ENCODE measurements at places on chromosomes 5 and 9.
A peak's percentile ranks its signal among the peaks of the same experiment; 100 is the strongest.

- no peak for DNase-seq
Measured at GRCh38 chr9:69386651-69387050, 61.6 kb downstream of the ENTREP1 start.

DNA sequence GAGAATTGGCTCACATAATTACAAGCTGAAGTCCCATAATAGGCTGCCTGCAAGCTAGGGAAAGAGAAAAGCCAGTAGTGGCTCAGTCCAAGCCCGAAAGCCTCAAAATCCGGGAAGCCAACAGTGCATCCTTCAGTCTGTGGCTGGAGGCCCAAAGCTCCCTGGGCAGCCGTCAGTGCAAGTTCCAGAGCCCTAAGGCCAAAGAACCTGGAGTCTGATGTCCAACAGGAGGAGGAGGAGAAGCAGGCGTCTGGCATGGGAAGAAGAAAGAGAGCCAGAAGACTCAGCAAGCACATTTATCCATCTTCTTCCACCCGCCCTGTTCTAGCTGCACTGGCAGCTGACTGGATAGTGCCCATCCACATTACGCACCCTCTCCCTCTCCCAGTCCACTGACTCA is 213.4 kb downstream of the GAS1 start:
- DNase-seq: no peak

- no peak for DNase-seq
Measured at GRCh38 chr5:43376496-43377140, 35.6 kb downstream of the CCL28 start.

- DNase-seq: no peak
Measured at GRCh38 chr9:120592210-120592609, 12.2 kb upstream of the CDK5RAP2 start.

DNA sequence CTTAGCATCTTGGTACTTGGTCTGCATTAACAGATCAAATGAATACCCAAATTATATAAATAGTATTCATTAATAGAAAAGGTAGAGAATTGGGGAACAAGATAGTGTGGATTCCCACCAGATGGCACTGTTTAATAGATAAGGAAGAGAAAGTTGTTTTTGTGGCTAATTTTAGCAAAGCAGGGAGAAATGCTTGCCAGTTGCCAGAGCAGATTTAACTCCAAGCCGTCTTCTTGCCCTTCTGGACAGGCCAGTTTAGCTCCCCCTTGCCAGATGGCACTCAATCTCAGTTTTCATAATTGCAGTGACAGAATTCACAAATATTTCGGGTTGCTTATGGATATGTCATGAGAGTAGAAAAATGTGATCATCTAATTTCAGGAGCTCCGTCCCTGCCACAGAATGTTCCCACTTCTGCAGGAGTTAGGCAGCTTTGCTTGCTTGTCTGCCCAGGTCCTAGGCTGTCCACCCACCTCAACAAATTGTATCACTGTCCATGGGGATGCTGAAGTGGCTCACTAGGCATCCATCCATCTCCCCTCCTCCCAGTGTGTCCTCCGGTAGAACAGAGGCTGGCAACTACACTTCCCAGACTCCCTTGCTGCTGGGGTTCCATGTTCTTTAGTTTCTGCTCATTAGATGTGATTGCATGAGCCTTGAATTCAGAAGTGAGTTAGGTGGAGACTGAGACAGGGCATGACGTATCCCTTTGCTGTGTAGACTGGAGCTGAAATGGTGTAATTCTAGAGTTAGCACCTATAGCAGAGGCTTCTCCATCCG is 11.8 kb upstream of the HEXB start:
- DNase-seq: peak; percentile 56

GRCh38 chr5:172721455-172722326 is 49.3 kb downstream of the DUSP1 start:
- no peak for DNase-seq

GRCh38 chr5:168770036-168770498 is 190.9 kb upstream of the PANK3 start:
- no peak for DNase-seq

- no peak for DNase-seq
Measured at GRCh38 chr9:136757328-136757727, 715 bp downstream of the LCN8 start.

DNA sequence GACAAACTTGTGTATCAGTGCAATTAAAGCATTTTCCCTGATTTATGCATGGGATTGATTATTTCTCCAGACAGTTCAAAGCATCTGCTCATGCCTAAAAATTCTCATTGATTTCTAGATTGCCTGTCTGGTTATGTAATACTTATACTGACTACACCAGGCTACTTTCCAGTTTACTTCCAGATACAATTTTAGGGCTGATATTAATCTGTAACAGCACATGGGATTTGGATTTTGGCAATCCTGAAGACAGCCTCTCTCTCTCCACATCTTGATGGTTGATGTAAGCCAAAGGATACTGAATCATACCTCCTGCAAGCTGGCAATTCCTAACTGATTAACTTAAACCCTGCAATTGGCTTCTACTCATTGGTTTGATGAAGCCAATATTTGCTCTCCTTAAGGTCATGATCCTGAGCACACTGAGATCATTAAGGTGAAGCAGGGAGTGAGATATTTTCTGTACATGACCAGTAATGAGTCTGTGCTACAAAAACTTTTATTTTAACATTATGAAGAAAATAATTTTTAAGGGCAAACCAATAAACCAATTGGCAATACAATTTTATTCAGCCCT is 25.7 kb upstream of the FBXL7 start:
- DNase-seq: no peak

DNA sequence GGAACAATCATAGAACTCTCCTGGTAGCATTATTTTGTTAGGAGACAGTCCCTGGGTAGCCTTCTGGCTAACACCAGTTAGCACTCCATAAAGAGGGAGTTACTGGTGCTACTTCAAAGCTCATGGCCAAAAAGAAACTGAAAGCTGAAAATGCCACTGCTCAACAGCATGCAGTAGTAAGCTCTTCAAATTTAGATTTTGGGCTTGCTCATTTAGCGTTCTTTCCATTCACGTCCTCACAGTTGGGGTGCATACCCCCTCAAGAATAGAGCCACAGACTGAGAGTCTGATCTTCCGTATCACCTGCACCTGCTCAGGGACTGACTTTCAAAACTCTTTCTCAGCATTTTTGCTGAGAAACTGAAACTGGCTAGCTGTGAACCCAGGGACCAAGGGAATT is 24.7 kb downstream of the NTRK2 start:
- no peak for DNase-seq

- no peak for DNase-seq
Measured at GRCh38 chr9:34492051-34492450, 30.7 kb downstream of the ENHO start.

DNA sequence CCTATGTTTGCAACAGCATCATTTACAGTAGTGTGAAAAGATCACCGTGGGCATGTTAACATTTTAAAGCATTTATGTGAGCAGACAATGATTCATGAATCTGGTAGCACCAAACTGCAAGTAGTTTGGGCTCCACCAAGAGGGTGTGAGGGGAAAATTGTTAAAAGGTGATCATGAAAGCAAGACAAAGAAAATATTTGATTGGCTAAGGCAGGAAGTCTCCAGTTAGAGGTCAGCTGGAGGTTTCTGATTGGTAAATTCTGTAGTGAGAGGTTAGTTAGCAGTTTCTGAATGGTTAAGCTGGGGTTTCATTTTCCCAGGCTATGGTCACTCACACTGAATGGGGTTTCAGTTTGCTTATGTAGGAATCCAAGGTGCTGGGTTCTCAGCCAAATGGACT is 13.5 kb upstream of the DRD1 start:
- no peak for DNase-seq

GRCh38 chr9:2419347-2419746 is 202.2 kb upstream of the VLDLR start:
- no peak for DNase-seq

DNA sequence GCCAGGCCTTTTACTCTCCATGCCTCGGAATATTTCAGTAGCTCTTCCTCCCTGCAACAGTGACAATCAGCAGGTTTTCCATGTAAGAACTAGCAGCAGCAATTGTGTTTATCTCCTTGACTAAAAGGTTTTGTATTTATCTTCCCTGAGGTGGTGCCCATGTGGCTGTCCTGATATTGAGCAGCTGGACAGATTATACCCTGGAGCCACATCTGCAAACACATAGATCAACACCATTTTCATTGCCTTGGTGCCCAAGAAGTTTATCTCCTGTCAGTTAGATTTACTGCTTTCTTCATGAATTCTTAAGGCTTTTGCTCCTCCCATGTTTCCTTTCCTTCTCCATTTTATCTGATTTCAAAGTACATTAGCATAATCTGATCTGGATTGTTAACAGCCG is 378.4 kb downstream of the SPATA31D1 start:
- DNase-seq: no peak

GRCh38 chr9:9791611-9792010 is 821.2 kb downstream of the PTPRD start:
- peak; percentile 12 for DNase-seq

GRCh38 chr9:124372038-124372437 is 43.2 kb downstream of the PSMB7 start:
- no peak for DNase-seq

GRCh38 chr5:135251093-135251492 is 147.9 kb downstream of the MACROH2A1 start:
- DNase-seq: no peak

DNA sequence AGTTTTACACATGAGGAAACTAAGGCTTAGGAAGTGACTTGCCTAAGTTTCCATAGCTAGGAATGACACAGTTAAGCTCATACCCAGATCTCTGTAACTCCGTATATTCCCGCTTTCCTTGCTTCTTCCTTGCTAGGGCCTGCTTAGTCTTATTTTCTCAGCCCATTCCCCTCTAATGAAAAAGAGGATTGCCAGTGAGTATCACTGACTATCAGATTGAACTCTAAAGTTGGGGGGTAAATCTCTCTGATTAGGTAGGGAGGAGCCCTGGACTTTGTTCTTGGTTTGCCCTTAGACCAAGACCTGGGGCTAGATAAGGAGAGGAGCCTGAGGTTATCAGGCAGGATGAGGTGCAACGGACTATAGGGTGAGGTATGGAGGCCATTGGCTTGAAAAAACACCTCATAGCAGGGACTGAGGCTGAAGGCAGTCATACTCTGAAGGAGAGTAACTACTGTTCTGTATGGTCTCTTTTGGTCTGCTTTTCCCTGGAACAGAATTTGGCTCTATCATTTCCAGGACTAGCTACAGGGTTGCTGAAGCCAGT is 2.5 kb downstream of the TRIM32 start:
- no peak for DNase-seq

DNA sequence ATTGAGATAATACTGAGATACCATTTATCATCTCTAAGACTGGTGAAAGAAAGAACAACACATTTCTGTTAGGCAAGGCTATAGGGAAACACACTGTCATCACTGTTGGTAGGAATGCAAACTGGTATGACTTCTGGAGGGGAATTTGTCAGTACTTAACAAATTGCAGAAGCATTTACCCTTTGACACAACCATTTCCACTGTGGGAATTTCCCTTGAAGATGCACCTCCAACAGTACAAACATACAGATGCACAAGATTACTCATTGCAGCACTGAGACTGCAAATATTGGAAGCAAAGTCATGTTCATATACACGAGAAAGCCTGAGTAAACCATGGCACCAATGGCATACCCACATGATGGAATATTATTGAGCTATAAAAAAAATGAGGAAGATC is 17.6 kb downstream of the GM2A start:
- peak; percentile 91 for DNase-seq

DNA sequence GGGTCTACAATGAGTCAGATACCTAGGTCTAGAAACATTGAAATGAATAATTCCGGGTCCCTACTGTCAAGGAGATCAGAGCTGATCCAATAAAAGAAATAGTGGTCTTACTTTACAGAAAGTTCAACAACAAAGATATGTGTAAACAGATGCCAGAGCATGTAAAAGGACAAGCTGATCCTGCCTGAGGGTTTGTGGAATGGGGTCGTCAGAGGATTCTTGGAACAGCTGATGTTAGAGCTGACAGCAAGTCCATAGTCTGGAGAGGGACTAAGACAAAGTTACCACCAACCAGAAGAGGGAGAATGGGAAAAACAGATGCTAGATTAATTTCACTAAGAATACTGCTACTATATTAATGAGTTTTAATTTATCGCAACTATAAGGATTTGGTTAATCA is 71.5 kb downstream of the FREM1 start:
- DNase-seq: no peak

GRCh38 chr5:52799358-52799982 is 11.8 kb downstream of the ITGA1 start:
- peak; percentile 42 for DNase-seq

DNA sequence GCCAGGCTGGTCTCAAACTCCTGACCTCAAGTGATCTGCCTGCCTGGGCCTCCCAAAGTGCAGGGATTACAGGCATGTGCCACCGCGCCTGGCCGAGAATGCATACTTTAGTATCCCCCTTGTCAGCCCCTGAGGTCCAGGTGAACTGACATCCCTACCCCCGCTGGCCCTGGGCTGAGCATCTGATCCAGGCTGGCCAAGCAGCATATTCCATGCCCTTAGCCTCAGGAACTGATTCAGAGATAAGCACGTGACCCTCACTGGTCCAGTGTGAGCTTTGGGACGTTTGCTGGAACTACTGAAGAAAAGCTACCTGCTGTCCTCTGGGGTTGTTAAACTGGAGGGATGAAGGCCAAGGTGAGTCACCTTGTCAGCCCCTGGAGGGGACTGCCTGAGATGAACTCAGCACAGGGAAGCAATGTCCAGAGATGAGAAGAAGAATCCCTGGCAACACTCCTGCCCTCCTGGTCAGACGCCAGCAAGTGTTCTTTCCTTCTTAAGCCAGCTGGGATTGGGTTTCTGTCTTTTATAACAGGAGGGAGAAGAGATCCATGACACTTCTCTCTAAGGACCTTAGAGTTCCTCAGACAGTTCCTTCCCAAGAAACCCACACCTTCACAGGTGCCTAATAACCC is 59.1 kb upstream of the FBXW11 start:
- no peak for DNase-seq

GRCh38 chr5:68214482-68215207 is 911 bp upstream of the PIK3R1 start:
- DNase-seq: peak; percentile 7

DNA sequence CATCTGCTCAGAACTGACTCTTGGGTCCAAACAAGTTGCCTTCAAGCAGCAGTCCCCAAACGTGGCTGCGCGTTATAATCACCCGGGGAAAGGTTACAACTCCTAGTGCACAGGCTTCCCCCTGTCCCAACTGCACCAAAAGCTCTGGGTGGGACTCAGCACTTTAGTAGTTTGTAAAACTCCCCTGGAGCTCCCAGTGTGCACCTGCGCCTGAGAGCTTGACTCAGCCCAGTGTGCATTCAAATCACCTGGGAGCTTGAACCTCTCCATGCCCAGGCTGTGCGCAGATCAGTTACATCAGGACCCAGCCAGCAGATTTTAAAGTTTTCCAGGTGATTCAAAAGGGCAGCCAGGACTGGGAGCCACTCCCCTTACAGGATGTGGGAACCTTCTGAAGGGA is 151.4 kb downstream of the COL23A1 start:
- no peak for DNase-seq

GRCh38 chr9:77731008-77731698 is 83.0 kb upstream of the GNA14 start:
- no peak for DNase-seq

GRCh38 chr9:6938873-6939272 is 181.1 kb downstream of the KDM4C start:
- DNase-seq: no peak
